ENCODE measurements at places on chromosomes 3 and 15.

DNA sequence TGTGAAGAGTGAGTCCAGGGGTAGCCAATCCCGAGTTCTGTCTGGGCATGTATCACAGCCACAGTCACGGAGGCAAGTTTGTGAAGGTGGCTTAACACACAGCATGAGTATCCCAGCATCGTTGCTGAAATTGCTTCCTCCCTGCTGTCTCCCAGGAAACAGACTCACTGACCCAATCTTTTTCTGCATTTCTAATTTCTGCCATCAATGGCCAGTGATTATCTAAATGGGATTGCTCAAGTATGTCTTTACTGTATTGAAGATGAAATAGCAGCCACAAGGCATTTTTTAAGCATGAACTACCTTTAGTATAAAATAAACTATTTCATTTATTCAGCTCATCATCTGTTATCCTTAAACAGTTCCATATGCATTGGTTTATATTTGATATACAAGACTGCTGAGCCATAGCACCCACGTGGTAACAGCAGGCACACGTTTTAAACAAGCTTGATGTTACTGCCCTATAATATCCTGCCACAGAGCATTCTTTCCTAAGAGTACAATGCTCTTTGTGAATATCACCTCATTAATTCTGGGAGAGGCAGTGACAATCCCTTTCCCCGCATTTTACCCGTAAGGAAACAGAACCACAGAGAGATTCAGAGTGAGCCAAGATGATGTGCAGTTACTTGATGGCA, 276.6 kb upstream of the THBS1 start:
- DNase-seq, result no peak

GRCh38 chr3:148079370-148079769, 618.3 kb upstream of the AGTR1 start:
- no peak for DNase-seq

DNA sequence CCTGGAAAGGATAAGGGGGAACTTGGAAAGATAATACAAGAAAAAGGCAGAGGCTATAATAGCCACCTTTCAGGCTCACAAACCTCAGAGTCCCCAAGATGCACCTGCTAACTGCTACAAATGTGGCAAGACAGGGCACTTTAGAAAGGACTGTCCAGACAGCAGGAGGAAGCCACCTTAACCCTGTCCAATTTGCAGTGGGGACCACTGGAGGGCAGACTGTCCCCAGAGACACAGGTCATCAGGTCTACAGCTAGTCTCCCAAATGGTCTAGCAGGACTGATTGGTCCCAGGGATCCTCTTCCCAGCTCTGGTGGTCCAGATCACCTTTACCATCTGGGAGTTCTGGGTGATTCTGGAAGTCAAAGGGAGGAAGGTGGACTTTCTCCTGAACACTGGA, 882.5 kb upstream of the GBE1 start:
- no peak for DNase-seq

DNA sequence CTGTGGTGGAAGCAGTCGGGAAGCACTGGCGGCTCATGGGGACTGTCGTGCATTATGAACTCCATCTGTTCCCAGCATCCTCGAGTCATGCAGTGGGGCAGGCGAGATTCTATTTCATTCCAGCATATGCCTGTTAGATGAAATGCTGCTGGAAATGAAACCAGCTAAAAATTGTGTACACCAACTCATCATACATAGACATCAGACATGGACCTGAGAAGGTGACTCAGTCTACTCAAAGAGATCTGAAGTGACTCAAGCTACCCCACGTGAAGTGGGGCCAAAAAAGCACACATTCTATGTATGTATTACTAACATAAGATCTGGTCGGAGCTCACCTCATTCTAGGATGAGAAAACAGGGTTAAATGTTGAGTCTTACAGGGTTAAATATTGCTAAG, 47.5 kb upstream of the FAM98B start:
- no peak for DNase-seq

- no peak for DNase-seq
Observed at GRCh38 chr15:87033056-87033455, 953.4 kb downstream of the AGBL1 start.

DNA sequence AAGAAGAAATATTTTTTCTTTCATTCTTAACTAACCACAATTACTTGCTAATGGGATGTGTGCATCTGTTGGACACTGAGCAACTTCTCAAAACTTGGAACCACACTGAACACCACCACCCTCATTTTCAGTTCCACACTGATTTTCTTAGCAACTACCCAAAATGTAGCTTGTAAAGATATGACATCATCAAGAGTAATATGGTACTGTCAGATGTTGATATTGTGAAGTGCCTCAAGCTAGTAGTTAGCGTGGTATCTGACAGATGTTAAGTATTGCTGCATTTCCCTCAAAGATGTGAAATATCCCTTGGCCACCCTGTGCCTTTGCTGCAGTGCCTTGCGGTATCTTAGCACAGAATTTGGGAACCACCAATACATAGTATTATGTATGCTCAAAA, 9.3 kb downstream of the RFTN1 start:
- DNase-seq, result no peak

- DNase-seq, result no peak
Observed at GRCh38 chr3:126870608-126871210, 112.2 kb upstream of the PLXNA1 start.

- no peak for DNase-seq
Observed at GRCh38 chr15:45094358-45094730, 19.6 kb downstream of the DUOX2 start.

DNA sequence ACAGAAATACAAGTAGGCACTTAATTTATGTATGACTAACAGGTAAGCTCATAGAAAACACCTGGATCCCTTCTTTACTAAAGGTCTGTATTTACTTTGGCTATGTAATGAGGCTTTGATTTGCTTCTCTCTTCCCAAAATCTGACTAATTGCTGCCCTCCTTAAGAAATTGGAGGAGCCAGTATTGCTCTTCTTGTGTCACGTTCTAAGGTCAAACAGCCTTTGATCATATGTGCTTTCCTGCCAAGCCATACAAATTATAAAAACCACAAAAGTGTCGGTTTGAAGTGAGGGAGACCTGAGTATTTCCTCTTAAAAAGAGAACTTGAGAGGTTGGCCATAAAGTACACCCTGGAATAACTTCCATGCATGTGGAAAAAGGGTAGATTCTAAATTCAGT, 112.1 kb upstream of the MB21D2 start:
- no peak for DNase-seq

DNA sequence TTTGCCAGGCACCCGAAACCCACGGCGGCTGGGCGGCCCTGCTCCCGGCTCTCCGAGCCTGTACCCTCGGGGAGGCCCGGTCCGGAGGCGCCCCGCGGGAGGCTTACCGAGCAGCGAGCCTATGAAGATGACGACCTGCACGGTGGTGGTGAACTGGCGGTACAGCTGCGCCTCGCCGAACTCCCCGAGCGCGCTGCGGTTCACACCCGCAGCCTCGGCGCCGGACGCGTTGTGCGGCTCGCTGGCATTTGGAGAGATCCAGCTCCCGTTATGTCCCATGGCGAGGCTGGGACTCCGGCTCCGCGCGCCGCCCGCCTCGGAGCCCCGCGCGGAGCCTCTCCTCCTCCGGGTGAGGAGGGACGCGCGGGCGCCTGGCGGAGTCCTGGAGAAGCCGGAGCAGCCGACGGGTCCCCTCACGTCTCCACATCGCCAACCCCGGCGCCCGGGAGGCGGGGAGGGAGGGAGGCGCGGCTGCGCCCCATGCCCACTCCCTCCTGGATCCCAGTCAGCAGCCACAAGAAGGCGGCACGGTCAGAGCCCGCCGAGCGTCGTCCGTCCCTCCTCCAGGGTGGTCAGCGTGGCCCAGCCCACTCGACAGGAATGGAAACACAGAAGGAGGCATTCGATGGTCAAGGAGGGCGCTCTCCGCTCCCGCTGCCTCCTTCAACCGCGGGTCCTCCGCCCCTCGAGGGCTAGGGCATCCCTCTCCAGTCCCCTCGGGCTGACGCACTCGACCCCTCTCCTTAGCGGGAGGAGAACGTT, at the start of gene GPR176:
TSS of gene GPR176 (minus strand) at position 519 of the 762 bp plus-strand sequence. CDS start at position 279, 240 bp downstream.
- peak; percentile 50 for DNase-seq

DNA sequence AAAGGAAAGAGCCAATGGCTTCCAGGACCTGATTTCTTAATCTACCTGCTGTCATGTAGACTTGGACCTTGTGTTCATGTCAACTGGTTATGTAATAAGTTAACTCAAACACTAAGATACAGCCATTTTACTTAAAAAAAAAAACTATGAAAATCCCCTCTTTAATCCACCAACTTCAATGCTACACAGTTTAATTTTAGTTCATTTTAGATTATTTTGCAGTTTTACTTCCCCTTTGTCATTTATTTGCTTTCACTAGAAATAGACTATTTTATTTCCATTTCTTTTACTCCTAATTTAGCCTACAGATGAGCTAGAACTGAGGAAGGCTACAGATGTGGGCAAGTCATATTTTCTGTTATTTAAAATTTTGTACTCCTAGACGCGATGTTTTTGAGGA, 10.7 kb upstream of the DNAJC13 start:
- DNase-seq, result no peak

DNA sequence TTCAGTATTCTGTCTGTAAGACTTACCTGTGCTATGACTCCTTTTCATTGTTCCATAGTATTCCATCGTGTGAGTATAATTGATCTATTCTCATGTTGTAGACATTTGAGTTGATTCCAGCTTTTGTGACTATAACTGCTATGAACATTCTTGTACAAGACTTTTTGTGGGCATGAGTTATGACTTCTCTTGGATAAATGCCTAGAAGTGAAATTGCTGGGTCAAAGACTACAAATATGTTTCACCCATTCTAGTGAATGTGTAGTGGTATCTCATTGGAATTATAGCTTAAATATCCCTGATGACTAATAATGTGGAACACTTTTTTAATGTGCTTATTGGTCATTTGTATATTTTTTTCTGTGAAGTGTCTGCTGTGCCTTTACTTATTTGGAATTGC, 27.6 kb upstream of the NPHP3 start:
- no peak for DNase-seq

DNA sequence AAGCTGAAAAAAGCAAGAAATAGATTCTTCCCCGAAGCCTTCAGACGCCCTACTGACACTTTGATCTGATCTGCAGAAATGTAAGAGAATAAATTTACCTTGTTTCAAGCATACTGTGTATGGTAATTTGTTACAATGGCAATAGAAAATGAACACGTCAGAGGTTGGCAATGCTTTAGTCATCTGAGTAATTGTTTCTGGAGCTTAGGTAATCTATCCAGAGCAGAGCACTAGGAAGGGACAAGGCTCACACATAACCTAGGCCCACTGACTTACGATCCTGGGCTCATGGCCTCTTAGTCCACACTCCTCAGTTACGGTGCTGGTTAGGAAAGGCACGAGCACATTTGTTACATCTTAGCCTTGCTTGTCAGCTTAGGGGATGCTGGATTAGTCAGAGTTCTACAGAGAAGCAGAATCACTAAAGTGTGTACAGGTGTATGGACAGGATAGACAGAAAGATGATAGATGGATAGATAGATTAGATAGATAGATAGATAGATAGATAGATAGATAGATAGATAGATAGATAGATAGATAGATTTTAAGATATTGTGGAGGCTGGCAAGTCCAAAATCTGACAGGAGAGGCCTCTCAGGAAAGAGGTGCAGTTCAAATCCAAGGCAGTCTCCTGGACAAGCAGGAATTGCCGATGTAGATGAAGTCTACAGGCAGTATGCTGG, 46.8 kb upstream of the TBC1D23 start:
- DNase-seq, result no peak

- DNase-seq, result no peak
Observed at GRCh38 chr3:13106308-13107001, 33.2 kb upstream of the IQSEC1 start.
